ENCODE measurements at places on chromosomes 12 and 14. TPM values are rescaled to one million over a fixed set of nuclear protein-coding genes. Genes with fewer than 3 reads are reported as not detected.

Gene LAG3
- 1.1 TPM for total RNA-seq

Gene LRRC10
- not detected for total RNA-seq

Gene ZFHX2
- total RNA-seq, result 1.2 TPM

Gene POTEG
- total RNA-seq, result not detected

Gene SLC15A5
- total RNA-seq, result not detected

Gene TAS2R9
- total RNA-seq, result not detected

Gene COA8
- 46.2 TPM for total RNA-seq

Gene LMO3
- total RNA-seq, result not detected

Gene FIGNL2
- 0.32 TPM for total RNA-seq

Gene MMP14
- total RNA-seq, result 0.94 TPM

Gene TAS2R43
- not detected for total RNA-seq

Gene DDX23
- 80.3 TPM for total RNA-seq

Gene TRHDE
- total RNA-seq, result 0.09 TPM

Gene AKT1
- total RNA-seq, result 113 TPM

Gene VWF
- 0.42 TPM for total RNA-seq

Gene TAS2R14
- 0.38 TPM for total RNA-seq

Gene GLT1D1
- not detected for total RNA-seq

Gene TAS2R13
- total RNA-seq, result not detected

Gene SLC38A4
- total RNA-seq, result not detected

Gene GPR162
- 0.70 TPM for total RNA-seq

Gene ESRRB
- total RNA-seq, result 0.16 TPM

Gene IGF1
- 0.30 TPM for total RNA-seq

Gene ACOT4
- 2.1 TPM for total RNA-seq

Gene SIRT4
- total RNA-seq, result 0.80 TPM

Measured in A549 treated with RU486 at 1 μM for 4 hours (cell line).